ENCODE measurements at places on chromosomes 4 and X. TPM values are rescaled to one million over a fixed set of nuclear protein-coding genes. Genes with fewer than 3 reads are reported as not detected.

DNA sequence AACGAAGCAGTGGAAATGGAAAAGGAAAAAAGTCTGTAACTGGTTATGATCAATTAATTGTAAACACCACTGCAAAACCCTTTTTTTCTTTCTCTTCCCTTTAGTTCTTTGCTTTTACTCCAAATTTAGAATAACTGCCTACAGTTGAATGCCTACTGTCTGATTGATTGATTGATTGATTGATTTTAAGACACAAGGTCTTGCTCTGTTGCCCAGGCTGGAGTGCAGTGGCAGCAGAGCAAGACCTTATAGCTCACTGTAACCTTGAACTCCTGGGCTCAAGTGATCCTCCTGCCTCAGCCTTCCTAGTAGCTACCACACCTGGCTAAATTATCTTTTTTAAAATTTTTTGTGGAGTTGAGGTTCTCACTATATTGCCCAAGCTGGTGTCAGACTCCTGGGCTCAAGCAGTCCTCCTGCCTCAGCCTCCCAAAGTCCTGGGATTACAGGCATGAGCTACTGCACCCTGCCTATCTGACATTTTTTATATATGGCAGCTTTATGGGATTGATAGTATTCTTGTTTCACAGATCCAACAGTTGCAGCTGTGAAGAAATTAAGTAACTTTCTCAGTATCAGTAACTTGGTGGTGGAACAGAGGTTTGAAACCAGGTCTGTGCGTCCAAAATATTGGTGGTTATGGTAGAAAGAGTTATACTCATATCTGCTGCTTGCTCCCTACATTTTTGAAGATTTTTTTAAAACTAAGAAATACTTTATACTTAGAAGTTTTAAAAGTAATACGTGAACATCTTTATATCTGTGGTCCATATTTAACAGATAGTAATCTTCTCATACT is 12.4 kb downstream of the UBE2K start:
- H3K4me3 ChIP-seq: no peak overlapping the region
- no peak for DNase-seq
- H3K4me1 ChIP-seq: peaks cover 33% of the 10 kb centered on the region
- no peak overlapping the region for H3K27ac ChIP-seq

DNA sequence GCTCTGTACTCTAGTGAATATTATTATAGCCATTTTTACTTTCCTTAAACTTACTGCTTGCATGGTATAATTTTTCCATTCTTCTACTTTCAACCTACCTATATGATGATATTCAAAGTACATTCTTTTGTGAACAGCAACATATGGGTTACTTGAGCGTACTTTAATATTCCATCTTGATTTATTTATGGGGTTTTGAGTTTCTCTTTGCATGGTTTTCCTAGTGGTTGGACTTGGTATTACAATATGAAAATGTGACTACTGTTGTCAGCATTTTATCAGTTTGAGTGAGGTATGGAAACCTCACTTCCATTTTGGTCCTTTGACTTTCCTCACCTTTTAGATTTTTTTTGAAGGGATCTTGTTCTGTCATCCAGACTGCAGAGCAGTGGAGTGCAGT is 35.9 kb downstream of the ADGRG4 start:
- no peak overlapping the region for H3K27ac ChIP-seq
- H3K4me3 ChIP-seq: no peak overlapping the region
- H3K4me1 ChIP-seq: no peaks in the 10 kb centered on the region
- no peaks in the 10 kb centered on the region for H3K36me3 ChIP-seq

- H3K27ac ChIP-seq: no peak overlapping the region
- H3K27me3 ChIP-seq: peaks cover 8% of the 10 kb centered on the region
- DNase-seq: no peak
- no peaks in the 10 kb centered on the region for H3K36me3 ChIP-seq
- H3K4me1 ChIP-seq: no peaks in the 10 kb centered on the region
These were observed 2.2 kb upstream of the NKX1-1 start for GRCh38 chr4:1408418-1408817.

- no peak for DNase-seq
- no peaks in the 10 kb centered on the region for H3K4me1 ChIP-seq
- H3K27me3 ChIP-seq: no peaks in the 10 kb centered on the region
These were observed 82.4 kb downstream of the CNGA2 start for GRCh38 chrX:151816934-151817333.

GRCh38 chrX:19870710-19871490 is 16.5 kb downstream of the SH3KBP1 start:
- H3K36me3 ChIP-seq: no peaks in the 10 kb centered on the region
- no peaks in the 10 kb centered on the region for H3K27me3 ChIP-seq
- no peak for DNase-seq
- H3K4me3 ChIP-seq: no peak overlapping the region
- no peak overlapping the region for H3K27ac ChIP-seq
- peaks cover 20% of the 10 kb centered on the region for H3K4me1 ChIP-seq

GRCh38 chr4:152024881-152025280 is 264.1 kb upstream of the GATB start:
- no peaks in the 10 kb centered on the region for H3K27me3 ChIP-seq
- H3K4me1 ChIP-seq: peaks cover 26% of the 10 kb centered on the region
- H3K36me3 ChIP-seq: no peaks in the 10 kb centered on the region
- DNase-seq: peak; percentile 19

GRCh38 chr4:78081541-78081940 is 24.4 kb downstream of the FRAS1 start:
- H3K4me3 ChIP-seq: no peak overlapping the region
- DNase-seq: no peak
- no peaks in the 10 kb centered on the region for H3K36me3 ChIP-seq
- H3K27ac ChIP-seq: no peak overlapping the region
- no peaks in the 10 kb centered on the region for H3K4me1 ChIP-seq

GRCh38 chr4:71595576-71596108 is 188.2 kb downstream of the GC start:
- no peaks in the 10 kb centered on the region for H3K27me3 ChIP-seq
- H3K4me1 ChIP-seq: no peaks in the 10 kb centered on the region
- H3K36me3 ChIP-seq: no peaks in the 10 kb centered on the region
- no peak overlapping the region for H3K27ac ChIP-seq
- DNase-seq: no peak

Gene NPY1R
- not detected for polyA plus RNA-seq

Measured in CD4-positive, alpha-beta memory T cell (primary cell).